CD4-positive, alpha-beta memory T cell (primary cell): ENCODE measurements at places on chromosomes 4 and X.

DNA sequence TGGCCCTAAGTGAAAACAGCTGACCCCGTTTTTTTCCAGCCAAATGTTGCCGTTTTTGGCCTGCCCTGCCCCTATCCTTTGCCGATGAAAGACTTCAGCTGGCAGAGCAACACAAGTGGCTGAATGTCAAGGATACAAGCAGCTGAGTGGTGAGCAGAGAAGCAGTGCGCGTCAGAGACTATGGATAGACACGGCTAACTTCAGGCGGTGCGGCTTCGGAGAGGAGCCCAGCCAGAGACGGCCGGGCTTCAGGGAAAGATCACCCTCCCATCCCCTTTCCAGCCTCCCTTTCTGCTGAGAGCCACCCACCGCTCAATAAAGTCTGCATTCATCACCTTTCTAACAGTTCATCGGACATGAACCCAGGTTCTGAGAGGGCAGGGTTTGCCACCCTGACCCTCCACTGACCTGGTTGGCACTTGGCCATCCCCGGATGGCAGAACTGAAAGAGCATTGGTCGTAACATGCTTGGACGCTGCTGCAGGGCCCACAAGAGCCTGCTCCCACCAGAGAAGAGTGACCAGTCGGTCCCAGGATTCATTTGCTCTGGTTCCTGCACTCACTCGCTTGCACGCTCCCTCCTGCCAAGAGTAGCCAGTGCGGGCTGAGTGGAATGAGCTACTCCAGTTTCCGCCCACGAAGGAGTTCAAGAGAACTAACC, 125.8 kb downstream of the PPEF1 start:
- DNase-seq, result no peak

- DNase-seq, result no peak
Measured at GRCh38 chrX:108439961-108440696, 491 bp downstream of the COL4A5 start.

- DNase-seq, result no peak
Measured at GRCh38 chrX:9519546-9520216, 54.8 kb downstream of the TBL1X start.

DNA sequence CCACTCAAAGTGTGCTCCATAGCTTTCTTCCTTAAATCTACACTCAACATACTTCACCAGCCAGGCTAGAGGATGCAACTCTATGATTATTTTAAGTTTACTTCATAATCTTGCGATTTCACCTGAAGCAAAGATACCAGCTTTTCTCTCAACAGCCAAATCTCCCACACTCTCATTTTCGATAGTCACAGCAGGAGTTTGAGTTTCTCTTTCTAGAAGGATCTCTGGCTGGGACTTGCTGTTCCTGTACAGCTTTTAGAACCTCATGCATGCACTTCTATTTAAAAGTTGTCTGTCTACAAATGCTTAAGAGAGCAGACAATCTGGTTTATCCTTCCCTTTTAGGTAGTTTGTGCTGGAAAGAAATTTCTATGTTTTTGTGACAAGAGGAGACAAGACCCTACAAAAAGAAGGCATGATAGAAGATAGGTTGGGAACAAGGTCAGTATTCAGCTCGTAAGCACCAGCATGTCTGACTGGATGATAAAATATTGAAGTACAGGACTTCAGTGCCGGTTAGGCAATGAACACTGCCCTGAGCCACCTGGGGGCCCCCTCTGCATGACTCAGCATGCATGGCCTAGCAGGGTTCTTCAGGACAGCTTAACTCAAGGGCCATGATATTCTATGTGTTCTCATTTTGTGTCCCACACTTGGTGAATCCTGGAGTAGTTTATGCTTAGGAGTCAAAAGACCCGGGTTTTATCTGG, 65.6 kb downstream of the ATXN3L start:
- no peak for DNase-seq

DNA sequence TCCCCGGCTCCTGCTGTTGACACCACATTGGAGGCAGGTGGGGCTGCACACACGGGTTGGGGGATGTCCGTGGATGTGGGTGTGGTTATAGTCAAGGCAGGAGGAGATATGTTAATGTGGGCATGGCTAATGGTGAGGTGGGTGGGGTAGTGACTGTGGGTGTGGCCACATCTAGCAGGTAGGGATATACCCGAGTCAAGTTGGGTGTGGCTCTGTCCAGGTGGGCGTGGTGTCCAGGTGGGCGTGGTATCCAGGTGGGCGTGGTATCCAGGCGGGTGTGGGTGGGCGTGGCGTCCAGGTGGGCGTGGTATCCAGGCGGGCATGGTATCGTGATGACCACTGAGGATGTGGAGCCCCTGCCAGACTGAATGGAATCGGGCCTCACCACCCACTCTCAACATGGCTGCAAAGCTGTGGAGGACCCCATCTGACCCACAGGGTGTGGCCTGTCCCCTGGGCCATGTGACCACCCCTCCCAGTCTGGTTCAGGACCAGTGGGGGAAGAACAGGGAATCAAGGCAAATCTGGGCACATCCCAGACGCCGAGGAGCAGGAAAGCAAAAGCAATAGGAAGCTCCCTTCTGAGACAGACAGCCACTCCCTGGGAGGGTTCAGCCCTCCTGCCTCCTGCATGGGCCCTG, 21.0 kb downstream of the MAN2B2 start:
- no peak for DNase-seq

DNA sequence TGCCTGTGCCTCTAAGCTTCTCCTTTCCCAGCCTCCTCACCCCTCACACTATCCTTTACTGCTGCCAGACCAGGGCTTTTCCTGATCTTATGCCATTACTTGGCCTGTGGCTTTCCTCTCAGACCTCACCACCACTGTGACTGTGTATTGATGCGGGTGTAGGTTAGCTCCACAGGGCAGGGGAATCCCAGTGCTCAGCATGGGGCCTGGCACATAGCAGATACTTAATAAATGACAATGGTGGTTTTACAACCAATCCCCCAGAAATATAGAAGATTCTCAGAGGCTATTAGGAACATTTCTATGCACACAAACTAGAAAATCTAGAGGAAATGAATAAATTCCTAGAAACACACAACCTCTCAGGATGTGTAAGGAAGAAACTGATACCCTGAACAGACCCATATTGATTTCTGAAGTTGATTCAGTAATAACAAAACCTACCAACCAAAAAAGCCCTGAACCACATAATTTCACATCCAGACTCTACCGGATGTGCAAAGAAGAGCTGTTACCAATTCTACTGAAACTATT, 129.6 kb upstream of the QRFPR start:
- DNase-seq, result no peak

DNA sequence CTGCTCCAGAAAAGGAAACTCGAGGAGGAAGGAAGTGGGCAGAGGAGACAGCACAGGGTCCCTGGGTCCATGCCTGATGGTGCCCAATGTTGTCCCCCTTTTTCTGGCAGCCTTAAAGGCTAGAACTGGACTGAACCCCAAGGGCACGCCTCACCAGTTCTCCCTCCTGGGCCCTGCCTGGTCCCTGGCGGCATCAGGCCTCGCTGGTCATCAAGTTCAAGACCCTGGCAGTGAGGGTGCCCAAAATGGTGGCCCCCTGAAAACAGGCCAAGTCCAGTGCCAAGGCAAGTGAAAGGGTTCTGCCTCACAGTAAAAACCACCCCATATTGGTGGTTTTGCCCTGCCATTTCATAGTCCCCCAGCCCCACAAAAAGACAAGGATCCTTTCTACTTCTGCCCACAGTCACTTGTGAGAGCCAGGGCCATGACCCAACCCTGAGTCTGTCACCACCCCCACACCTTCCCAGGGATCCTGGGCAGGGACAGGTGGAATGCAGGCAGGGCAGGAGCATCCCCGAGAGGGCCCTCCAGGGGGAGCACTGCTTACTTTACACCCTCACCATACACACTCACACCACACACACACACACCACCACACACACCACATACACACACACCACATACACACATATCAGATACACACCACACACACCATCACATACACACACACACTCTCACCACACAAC, 107.6 kb downstream of the DCTD start:
- DNase-seq, result no peak

DNA sequence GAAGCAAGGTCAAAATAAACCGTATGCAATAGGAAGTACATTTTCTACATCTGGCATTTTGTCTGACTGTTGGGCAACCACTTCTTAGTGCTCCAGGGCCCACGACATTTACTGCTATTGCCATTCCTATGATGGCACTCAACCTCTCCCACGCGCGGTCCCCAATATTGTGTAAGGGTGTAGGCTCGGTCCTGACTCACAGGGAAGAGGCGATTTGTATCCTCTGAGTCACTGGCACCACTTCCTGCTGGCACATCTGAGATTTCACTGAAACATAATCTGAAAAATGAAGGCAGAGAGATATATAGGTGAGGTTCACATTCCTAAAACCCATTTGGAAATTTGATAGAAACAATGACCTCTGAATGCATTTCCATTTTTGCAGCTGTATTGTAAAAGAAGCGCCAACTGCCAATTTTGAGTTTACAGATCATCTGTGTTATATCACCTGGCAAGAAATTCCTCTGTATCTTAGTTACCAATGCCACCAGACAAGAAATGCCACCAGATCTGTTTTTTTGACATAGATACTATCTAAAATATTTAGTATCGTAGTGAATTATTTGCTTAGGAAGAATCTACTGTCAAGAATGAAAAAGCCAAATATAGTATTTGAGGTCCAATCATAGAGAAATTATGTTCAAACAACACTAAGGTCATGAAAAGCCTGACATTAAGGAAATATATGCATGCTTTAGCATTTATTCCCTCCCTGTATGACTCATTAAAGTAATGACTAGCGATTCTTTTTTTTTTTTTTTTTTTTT, 9.8 kb downstream of the EREG start:
- DNase-seq, result no peak

- DNase-seq, result no peak
Measured at GRCh38 chrX:94854251-94854650, 1180.2 kb downstream of the FAM133A start.

GRCh38 chr4:175457956-175458355, 354.1 kb downstream of the GPM6A start:
- no peak for DNase-seq

DNA sequence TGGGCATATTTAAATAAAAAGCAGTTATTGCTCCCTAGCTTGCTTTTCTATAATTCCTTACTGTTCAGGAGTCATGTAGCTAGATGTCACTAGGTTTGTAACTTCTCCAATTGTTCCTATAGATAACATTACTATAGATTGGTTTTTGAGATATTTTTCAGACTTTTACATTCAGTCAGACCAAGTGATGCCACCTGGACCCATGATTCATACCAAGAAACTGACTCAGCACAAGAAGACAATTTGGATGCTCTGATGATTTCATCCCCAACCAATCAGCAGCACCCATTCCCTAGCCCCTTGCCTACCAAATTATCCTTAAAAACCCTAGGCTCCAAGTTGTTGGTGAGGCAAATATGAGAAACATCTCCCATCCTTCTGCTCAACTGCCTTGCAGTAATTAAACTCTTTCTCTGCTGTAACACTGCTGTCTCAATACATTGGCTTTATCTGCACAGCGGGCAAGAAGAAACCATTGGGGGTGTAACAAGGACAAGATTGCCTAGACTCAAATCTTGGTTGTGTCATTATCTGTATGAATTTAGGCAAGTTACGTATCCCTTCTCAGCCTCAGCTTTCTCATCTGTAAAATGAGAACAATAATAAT, 11.8 kb upstream of the NEIL3 start:
- no peak for DNase-seq

GRCh38 chr4:74394476-74395136, 29.7 kb downstream of the EREG start:
- no peak for DNase-seq

- no peak for DNase-seq
Measured at GRCh38 chr4:77185686-77186085, 28.7 kb downstream of the CCNG2 start.

DNA sequence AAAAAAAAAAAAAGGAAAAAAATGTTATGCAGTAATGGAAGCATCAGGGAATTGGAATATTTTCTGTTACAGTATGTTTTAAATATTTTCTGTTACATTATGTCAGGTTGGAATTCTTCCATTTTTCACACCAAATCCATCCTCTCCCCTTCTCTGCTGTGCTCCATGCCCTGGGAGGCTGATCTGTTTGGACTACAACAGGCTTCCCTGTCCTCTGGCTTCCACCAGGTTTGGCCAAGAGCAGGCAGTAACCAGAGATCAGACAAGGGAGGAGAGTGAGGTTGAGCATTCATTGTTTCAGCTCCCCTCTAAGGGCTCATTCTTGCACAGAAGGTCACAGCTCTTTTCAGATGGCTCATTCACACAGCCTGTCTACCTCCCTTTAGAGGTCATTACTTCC, 11.7 kb upstream of the TMEM184C start:
- DNase-seq, result no peak

DNA sequence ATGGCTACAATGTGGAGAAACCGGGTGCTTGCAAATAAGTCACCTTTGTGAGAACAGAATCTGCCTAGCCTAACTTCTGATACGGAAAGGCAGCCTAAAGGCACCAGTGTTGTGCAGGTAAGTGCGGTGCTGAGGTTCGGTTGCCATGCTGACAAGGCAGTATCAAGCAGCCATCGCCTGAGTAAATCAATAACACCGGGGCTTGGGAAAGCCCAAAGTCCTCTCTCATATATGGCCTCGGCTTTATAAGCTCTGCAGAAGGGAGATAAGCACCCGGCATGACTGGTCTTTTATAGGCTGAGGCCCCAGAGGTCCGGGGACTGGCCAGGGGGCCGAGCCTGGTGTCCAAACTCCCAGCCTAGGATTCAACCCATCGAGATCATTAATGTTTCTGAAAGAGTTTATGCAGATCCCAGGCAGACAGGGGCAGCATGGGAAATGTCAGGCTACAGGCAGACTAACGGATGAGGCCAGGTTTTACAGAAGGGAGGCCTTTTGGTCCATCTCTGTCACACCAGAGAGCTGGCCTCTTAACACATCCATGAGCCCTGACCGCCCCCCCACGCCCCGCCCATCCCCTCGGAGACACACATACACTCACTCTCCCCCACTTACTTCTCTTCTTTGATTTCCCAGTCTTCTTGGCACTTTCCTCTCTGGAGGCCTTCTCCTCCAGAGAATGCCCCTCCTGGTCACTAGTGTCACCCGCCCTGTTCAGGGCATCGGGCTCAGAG, 38.5 kb downstream of the ELF4 start:
- DNase-seq, result no peak
